SK-MEL-5 (cell line): ENCODE measurements at places on chromosomes 1 and 21. TPM values are rescaled to one million over a fixed set of nuclear protein-coding genes. Genes with fewer than 3 reads are reported as not detected.

CACHD1 gene
- 6.9 and 7.7 TPM in 2 replicates for total RNA-seq

CAPZA1 gene
- total RNA-seq: 137 and 146 TPM in 2 replicates

ZBTB17 gene
- 30.6 and 35.5 TPM in 2 replicates for total RNA-seq

DNA sequence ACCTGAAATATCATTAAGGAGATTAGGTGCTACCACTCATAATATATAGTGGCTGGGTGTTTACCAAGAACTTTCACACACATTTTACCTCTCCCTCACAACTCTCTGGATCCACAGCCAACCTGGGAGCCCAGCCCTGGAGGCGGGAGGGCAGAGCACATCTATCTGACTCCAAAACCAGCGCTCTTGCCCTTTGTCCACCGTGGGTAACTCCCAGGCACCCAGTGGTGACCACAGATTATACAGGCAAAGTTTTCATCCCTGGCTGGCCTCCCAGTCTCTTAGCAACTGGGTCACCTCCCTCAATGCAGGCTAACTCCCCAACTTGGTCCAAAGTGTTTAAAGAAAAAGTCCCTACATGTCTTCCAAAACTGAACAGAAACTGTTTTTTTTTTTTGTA, 2.4 kb downstream of the PAQR7 start:
- DNase-seq: no peak

- no peak for DNase-seq
These were observed 85.7 kb downstream of the ITPKB start for GRCh38 chr1:226653311-226653921.

DNA sequence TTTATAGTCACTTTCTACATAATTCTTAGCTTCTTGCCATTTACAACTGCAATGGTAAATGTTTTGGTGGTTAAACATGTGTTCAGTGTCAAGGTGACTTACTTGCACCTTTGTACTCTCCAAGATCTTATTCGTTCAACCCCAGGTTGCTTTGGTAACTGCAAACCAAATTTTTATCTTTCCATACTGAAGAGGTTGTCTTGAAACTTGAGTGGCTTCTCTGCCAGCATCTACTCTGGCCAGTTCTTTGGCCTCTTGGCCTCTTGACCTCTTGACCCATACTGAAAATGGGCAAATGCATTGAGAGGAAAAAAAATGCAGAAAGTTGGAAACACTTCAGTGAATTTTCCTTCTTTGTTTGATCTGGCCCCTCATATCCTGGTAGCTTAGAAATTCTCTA, 88.0 kb upstream of the LRRC7 start:
- no peak for DNase-seq

DNA sequence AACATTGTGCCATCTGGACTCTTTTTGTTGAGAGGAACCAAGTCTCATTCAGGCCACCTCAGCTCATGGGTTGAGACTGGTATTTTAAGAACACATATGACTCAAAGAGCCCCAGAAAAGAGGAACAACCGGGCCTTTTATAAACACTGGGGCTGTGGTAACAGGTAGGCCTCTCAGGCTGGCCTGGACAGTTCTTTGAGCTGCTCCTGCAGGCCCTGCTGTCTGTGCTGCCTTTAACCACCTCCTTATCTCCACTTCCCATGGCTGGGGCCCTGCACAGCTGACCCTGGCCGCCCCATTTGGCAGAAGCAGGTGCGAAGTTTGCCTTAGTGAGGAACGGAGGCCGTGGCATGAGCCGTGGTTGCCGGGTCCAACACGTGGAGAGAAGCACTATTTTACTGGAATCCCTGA, 163.3 kb downstream of the RHOU start:
- DNase-seq: no peak

DNA sequence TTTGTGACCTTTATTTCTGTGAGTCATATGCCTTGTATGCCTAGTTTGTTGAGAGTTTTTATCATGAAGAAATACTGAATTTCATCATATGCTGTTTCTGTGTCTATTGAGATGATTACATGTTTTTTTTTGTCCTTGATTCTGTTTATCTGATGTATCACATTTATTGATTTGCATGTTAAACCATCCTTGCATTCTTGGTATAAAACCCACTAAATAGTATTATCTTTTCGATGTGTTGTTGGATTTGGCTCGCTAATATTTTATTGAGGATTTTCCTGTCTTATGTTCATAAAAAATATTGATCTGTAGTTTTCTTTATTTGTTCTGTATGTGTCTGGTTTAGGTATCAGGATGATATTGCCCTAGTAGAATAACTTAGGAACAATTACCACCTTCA, 164.7 kb upstream of the CHRM3 start:
- DNase-seq: no peak

SLAMF6 gene
- not detected in 2 replicates for total RNA-seq

GRCh38 chr1:38652217-38652616, 207.4 kb downstream of the RRAGC start:
- no peak for DNase-seq

GRCh38 chr1:153963850-153964331, 554 bp upstream of the SLC39A1 start:
- DNase-seq: no peak

KCNE2 gene
- total RNA-seq: not detected in 2 replicates

GRCh38 chr1:233261695-233262094, 33.8 kb downstream of the PCNX2 start:
- no peak for DNase-seq

DNA sequence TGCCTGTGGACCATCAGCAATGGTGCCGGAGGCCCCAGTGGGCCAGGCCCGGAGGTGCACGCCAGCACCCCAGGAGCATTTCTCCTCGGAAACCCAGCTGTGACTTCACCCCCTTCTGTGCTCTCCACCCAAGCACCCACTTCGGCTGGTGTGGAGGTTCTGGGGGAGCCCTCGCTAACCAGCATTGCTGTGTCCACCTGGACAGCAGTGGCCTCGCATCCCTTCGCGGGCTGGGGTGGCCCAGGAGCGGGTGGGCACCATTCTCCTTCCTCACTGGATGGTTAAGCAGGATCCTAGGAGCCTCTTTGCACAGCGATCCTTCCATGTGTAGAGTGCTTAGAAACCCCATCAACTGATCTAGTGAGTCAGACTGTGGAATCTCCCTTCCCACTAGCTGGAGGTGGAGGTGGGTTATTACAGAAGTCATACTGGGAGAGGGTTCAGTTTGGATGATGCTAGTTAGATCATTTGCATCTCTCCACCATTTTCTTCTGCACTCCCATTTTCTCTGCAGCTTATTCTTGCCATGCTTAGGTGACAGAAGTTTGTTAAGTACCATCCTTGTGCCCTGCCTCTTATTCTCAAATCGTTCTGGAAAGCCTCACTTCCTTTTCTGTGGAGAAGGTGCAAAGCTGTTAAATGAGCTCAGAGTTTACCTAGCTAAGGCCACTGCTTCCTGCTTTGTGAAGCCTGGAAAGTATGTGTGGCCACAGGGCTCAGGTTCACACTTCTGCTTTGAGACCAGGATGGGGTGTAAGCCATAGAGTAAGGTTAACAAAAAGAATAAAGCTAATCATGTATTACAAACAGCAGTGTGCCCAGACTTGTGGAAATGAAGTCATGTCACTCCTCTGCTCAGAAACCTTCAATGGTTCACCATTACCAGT, 32.3 kb downstream of the TBX19 start:
- DNase-seq: no peak
